ENCODE measurements at places on chromosomes 1 and 21.

DNA sequence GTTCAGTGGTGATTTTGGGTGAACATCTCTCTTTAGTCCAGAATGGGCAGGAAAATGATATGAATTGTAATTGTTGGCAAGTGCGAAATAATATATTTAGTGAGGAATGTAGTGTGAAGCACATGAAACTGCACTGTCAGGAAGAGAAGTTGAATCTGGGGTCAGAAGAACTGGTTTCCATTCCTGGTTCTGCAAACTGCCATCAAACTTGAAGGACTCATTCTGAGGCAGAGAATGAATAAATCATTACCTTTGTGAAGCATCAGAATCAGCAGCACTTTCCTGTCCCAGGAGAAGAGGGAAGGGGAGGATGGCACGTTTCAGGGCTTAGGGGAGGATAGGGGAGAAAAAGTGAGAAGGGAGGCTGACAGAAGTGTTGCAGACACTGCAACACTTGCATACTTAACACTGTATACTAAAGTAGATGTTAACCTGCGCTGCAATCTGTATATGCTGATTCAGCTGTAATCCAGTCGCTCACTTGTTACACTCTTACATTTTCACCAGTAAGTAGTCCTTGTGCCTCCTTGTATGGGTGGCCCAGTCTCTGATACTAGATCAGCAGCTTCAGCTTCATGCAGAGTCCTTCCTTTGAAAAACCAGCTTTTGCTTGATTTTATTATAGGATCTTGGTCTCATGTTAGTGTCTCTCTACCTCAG, 10.5 kb upstream of the RPTN start:
- DNase-seq: no peak

GRCh38 chr1:67614511-67614934, 70.5 kb upstream of the GADD45A start:
- no peak for DNase-seq

DNA sequence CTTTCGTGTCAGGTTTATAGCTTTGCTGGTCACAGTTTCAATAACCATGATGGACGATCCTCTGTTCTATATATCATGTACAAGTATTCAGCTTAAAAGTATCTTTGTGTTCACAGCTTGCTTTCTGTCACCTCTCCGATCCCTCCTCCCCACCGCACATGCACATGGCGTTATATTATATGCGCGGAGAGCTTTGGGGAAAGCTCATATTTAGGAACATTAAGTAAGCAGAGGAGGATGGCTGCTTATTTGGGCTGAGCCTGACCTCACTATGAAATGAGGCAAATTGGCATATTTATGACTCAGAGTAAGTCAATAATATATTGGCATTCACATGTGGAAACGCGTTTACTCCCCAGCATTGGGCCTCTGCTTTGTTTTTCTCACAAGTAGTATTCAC, 360.5 kb downstream of the HLX start:
- DNase-seq: no peak

- no peak for DNase-seq
Observed at GRCh38 chr1:244405856-244406255, 45.9 kb downstream of the ADSS2 start.

DNA sequence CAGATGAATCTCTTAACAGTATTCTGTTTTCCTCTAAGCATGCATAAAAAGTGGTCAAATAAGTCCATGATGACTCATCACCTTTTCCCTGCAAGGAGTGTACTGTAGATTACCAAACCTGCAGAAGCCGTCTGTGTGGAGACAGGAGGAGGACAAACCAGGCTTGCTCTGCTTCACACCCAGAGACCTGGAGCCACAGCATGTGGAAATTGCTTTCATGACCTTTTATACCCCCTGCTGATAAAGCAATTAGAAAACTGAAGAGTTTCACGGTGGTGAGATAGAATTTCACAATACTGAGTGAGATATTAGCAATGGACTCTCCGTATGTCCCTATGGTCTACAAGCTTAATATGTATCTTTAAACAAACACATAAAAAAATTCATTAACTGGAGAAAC, 9.4 kb downstream of the CORT start:
- peak; percentile 83 for DNase-seq

GRCh38 chr1:10897981-10898728, 101.7 kb upstream of the CASZ1 start:
- DNase-seq: no peak

GRCh38 chr1:200366577-200367253, 43.1 kb downstream of the ZNF281 start:
- DNase-seq: peak; percentile 30

DNA sequence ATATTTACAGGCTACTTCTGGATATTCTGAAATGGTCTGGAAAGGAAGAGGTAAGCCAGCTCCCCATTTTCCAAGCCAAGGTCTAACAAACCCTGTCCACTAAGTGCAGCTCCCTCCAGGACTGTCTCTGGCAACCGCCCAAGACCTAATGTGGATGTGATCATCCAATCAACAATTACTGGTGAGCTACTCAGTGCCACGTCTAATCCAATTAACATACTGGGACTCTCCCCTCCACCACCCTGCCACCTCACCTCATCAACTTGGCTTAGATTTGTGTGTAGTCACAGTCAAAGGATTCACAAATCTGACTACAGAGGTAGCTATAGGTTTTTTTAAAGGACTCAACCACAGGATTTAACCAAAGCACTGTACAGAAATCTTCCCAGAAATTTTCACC, 25.4 kb upstream of the S100A7 start:
- no peak for DNase-seq

GRCh38 chr1:164470996-164471395, 88.0 kb upstream of the PBX1 start:
- no peak for DNase-seq

DNA sequence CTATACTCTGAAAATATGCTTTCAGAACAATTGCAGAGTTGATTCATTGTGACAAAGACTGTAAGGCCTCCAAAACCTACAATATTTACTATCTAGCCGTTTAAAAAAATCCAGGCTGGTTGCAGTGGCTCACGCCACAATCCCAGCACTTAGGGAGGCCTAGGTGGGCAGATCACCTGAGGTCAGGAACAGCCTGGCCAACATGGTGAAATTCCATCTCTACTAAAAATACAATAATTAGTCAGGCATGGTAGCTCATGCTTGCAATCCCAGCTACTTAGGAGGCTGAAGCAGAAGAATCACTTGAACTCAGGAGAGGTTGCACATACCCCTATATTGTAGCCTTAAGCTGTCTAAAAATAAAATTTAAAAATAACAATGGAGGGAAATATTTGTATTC, 5.3 kb upstream of the TFF2 start:
- DNase-seq: no peak

DNA sequence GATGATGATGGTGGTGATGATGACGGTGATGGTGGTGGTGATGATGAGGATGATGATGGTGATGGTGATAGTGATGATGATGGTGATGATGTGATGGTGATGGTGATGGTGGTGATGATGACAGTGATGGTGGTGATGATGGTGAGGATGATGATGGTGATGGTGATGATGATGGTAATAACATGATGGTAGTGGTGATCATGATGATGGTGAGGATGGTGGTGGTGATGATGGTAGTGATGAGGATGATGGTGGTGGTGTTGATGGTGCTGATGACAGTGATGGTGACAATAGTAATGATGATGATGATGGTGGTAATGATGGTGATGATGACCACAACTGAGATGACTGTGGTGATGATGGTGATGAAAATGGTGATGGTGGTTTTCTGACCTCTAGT, 4.9 kb downstream of the ACTRT2 start:
- DNase-seq: no peak

DNA sequence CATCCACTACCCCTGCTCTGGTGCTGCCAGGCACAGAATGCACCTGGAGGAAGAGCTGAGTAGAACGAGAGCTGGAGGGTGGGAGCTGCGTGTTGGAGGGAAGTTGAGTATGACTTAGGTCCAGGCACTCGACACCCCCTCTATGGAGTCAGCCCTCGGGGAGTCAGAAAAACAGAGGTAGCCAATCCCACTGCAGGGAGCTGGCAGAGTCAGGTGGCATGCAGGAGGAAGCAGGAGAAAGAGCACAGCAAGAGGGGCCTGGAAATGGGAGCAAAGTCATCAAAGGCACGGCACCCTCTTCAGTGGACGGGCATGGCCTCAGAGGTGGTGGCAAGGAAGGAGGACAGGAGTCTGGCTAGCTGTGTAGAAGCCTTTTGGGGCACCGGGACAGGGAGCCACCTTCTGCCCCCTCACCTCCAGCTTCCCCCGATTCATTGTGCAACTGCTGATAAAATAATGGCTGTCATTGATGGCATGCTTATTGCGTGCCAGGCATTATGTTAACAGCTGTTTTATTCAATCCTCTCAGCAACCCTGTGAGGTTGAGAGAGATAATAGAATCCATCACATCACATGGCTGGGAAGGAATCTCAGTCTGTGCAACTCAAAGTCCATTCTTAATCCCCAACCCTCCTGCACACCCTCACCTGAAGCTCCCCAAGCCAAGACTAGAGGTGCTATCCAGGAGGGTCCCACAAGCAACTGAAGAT, 42.0 kb downstream of the C1orf198 start:
- DNase-seq: no peak

DNA sequence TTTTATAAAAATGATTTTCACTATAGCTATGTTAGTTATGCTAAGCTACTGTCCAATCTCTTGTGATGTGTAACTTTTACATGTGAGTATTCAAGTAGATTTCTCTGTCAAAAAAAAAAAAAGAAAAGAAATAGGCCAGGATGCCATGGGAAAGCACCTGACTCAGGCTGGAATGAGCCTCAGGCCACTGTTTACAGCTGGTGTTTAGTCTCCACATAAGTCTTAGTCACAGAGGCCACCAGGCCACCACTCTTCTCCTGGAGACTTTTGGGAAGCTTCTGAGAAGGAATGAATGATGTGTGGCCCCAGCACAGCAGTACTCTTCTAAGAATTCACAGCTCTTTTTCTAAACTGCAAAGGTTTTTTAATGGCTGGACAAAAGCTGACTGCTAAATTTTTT, 48.9 kb downstream of the CHML start:
- DNase-seq: peak; percentile 58

GRCh38 chr21:46006547-46007491, 25.2 kb downstream of the COL6A1 start:
- no peak for DNase-seq

GRCh38 chr1:221166559-221167318, 287.5 kb downstream of the HLX start:
- DNase-seq: no peak

GRCh38 chr1:231971397-231972110, 345.0 kb downstream of the DISC1 start:
- DNase-seq: no peak

DNA sequence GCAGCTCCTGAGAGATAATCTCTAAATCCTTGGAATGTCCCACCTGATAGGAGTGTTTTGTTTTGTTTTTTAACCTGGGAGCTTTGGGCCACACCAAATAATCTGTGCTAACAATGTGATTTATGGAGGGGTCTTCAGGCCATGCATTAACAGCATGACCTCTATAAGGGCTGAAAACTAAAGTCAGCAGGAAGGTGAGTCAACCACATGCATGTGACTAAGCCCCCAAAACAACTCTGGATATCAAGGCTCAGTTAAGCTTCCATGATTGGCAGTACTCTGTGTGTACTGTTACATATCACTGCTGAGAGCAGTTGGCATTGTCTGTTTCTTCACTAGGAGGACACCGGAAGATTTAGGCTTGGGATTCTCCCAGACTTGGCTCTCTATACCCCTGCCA, 10.7 kb downstream of the AUNIP start:
- no peak for DNase-seq

DNA sequence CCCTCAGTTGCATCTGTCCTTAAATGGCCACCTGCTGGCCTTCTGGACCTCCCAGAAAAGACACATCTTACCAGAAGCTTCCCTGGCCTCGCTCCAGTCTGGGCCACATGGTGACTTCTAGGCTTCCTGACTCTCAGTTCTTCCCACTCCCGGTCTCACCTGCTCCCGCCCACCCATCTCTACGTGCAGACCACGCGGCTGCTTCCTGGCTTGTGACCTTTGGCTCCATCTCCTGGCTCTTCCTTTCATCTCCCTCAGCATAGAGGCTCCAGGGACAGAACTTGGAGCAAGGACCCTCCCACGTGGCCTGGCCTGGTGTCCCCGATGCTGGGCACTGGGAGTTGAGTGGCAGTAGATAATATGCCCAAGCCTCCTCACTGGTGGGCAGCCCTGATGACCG, 124.9 kb upstream of the IRF2BP2 start:
- no peak for DNase-seq

- no peak for DNase-seq
Observed at GRCh38 chr1:60114745-60115318, 41.3 kb upstream of the C1orf87 start.

- DNase-seq: no peak
Observed at GRCh38 chr1:104466068-104466467, 716.4 kb downstream of the AMY1C start.

DNA sequence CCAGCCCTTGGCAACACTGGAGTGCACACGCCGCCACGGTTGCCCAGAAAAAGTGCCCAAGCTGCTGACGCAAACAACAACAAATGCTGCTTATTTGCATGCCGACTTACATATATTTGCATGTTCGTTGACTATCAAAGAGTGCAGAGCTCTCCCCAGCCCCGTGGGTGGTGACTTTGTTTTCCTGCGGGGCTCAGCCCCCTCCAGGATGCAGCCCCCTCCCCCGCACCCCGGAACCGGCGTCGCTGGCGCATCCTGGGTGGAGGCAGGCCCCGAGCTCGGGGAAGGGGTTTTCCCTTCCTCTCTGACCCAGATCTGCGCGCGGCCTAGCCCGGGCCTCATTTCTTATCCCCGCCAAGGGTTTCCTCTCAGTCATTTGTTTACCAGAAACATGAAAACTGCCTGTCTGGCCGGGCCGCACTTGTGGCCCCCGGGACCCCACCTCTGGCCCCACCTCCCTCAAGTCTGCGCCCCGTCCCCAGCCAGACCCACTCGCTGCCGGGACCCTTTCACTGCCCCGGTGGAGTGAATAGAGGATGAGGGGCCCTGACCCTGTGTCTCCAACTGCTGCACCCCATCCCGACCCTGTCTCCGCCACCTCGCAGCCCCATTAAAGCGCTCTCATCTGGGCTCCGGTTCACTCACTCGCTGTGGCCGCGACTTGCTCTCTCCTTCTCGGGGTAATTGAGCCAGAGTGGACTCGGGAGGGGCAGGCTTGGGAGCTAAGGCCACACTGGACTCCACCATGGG, 5.5 kb downstream of the TNFRSF25 start:
- no peak for DNase-seq

DNA sequence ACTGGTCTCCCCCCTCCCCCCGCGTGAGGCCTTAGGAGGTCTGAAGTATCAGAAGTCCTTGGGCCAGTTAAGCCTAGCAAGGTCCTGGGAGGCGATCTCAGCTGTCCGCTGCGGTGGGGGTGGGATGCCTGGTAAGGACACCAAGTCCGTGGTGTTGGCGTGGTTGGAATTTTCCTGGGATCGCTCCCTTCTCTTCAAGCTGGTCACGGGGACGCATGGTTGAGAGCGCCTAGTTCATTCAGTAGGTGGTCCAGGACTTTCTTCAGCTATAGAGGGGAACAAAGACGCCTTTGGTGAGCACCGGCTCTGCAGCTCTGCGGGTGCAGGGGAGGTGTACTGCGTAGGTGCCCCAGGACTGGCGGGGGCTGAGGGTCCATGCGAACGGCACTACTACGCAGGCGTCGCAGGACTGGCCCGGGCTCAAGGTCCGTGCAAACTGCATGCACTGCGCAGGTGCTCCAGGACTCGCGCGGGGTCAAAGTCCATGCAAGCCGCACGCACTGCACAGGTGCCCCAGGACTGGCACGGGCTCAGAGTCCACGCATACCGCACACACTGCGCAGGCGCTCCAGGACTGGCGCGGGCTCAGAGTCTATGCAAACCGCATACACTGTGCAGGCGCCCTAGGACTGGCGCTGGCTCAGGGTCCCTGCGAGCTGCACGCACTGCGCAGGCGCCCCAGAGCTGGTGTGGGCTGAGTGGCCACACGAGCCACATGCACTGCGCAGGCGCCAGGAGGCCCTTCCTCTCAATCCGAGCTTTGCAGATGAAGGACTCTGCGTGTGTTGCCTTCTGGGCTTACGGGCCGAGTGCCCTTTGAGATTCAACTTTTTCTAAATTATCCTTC, 36.6 kb upstream of the HMGN1 start:
- peak; percentile 35 for DNase-seq

Measured in kidney glomerular epithelial cell (primary cell).